SJCRH30 (cell line): ENCODE measurements at places on chromosomes 6 and 20. TPM values are rescaled to one million over a fixed set of nuclear protein-coding genes. Genes with fewer than 3 reads are reported as not detected.

DNA sequence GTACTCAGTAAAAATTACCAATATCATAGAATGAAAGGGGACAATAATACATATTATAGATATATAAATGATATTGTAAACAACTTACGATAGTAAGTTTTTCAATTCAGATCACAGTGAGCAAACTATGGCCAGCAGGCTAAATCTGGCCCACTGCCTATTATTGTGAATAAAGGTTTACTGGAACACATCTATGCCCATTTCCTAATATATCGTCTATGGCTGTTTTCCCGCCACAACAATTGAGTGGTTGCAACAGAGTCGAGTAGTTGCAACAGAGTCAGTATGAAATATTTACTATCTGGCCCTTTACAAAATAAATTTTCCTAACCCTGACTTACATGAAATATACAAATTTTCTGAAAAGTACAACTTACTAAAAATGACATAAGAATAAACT is 297.3 kb upstream of the KCNQ5 start:
- peaks cover 17% of the 10 kb centered on the region for H3K4me1 ChIP-seq
- no peak overlapping the region for H3K27ac ChIP-seq
- H3K27me3 ChIP-seq = no peaks in the 10 kb centered on the region
- no peaks in the 10 kb centered on the region for H3K36me3 ChIP-seq
- no peak overlapping the region for H3K4me3 ChIP-seq

GRCh38 chr6:35522660-35523658 is 10.3 kb upstream of the TULP1 start:
- H3K4me1 ChIP-seq = no peaks in the 10 kb centered on the region
- 0 out of 2 replicates have a peak, but pooled peaks cover 4% of the 10 kb centered on the region for H3K27me3 ChIP-seq
- no peaks in the 10 kb centered on the region for H3K36me3 ChIP-seq
- H3K4me3 ChIP-seq = no peak overlapping the region

Gene NKAIN4
- 15.5 and 16.4 TPM in 2 replicates for total RNA-seq

GRCh38 chr6:38387461-38387860 is 252.3 kb downstream of the BTBD9 start:
- no peaks in the 10 kb centered on the region for H3K4me1 ChIP-seq
- H3K27ac ChIP-seq = no peak overlapping the region
- H3K4me3 ChIP-seq = no peak overlapping the region
- no peaks in the 10 kb centered on the region for H3K36me3 ChIP-seq
- no peaks in the 10 kb centered on the region for H3K27me3 ChIP-seq

GRCh38 chr6:149899486-149899885 is 1.6 kb upstream of the RAET1E start:
- no peak for DNase-seq
- H3K36me3 ChIP-seq = no peaks in the 10 kb centered on the region
- H3K27ac ChIP-seq = no peak overlapping the region
- peaks cover 25% of the 10 kb centered on the region for H3K27me3 ChIP-seq
- H3K4me3 ChIP-seq = no peak overlapping the region

DNA sequence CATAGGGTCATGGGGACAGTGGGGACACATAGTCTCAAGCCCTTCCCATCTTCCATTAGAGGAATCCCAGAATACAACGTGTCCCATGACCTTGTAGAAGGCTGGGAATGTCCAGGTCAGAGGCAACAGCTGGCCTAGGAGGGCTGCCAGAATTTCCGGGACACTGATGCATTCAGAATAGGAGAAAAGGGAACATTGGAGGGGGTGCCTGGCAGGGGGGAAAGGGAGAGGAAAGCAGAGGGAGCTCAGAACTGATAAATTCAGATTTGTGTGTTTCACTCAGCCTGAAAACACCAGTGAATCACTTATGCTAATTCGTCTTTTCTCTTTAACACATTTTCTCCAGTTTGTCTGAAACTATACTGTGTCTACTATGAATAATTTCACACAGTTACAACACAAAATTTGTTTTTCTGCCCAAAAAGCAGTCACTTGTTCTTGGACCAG is 35.5 kb upstream of the BMP2 start:
- no peak overlapping the region for H3K27ac ChIP-seq
- H3K4me1 ChIP-seq = no peaks in the 10 kb centered on the region
- no peak overlapping the region for H3K4me3 ChIP-seq
